Fibroblast of skin of left quadriceps (primary cell): ENCODE measurements at places on chromosomes 2 and 18.

DNA sequence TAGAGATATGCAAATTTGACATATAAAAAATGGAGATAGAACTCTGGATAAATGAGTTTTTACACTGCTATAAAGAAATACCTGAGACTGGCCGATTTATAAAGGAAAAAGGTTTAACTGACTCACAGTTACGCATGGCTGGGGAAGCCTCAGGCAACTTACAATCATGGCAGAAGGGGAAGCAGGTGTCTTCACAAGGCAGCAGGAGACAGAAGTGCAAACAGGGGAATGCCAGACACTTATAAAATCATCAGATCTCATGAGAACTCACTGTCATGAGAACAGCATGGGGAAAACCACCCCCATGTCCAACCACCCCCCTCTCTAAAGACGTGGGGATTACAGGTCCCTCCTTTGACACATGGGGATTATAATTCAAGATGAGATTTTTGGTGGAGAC lies 1540.2 kb upstream of the SLC39A10 start:
- no peak for DNase-seq

GRCh38 chr2:128534688-128535392 lies 216.2 kb upstream of the HS6ST1 start:
- no peak for DNase-seq

DNA sequence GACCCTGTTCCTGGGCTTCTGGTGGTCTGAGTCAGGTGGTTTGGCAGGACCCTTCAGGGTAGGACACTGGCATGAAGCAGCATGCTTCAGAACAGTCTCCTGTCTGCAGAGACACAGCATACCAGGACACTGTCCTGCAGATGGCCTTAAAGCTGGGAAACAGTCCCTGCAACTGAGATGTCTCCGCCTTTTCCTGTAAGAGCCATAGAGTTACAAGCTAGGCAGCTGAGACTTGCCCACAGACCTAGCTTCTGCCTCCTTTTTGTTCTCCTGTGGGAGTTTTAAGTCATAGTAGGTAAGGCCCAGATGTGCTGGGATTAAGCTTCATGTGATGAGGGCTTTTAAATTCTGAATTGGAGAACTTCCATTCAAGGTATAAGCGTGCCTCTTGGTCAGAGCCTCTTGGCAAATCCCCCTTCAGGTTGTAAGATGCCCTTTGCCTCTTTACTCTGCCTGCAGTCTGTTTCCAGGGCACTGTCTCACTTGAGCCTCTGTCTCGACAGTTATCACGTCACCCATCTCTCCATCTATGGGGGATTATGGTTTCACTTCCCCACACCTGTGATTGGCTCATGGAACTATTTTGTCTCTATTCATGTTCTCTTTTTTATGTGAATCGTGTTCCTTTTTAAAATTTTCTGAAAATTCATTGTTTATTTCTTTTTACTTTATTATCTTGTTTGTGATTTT lies 51.8 kb downstream of the COA5 start:
- DNase-seq: no peak

- DNase-seq: no peak
Observed at GRCh38 chr2:109419960-109420370, 193.8 kb downstream of the SEPTIN10 start.

DNA sequence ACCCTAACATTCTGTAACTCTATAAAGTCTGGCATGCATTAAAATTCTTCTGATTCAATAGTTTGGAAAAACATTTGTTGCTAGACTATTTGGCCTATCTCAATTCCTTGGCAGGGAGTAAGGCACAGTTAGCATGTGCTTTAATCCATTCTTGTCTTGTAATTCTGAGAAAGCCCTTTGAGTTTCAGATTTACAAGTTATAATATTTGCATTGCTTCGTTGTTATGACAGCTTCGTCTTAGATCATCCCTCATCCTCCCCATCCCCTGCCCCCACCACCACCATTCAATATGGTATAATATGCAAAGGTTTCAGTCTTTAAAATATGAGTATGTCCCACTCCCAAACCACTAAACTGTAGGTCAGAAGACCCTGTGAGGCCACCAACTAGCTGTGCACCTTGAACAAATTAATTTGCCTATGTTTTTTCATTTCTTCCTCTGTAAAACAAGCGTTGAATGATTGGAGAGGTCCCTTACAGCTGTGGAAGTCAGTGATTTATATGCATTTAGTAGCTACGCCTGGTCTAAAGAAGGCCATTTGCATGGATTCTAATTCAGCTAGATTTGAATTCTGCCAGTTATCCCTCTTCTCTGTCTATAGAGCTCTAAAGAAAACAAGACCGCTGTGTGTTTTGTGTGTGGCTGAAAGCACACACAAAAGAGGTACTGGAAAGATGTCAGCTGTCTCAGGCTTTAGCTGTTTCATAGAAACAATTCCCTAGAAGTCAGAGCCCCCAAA lies 591 bp downstream of the C2orf80 start:
- DNase-seq: no peak

DNA sequence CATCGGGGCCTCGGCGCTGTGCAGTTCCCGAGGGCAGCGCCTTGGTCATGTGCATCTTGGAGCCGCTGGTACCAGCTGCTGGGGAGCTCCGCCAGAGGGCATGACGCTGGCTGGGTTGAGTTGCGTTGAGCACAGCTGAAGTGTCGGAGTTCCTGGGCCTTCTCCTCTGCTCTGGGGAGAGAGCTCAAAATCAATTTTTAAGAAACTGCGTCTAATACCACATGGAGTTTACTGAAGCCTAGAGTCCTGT lies 48.7 kb downstream of the GREB1 start:
- no peak for DNase-seq

DNA sequence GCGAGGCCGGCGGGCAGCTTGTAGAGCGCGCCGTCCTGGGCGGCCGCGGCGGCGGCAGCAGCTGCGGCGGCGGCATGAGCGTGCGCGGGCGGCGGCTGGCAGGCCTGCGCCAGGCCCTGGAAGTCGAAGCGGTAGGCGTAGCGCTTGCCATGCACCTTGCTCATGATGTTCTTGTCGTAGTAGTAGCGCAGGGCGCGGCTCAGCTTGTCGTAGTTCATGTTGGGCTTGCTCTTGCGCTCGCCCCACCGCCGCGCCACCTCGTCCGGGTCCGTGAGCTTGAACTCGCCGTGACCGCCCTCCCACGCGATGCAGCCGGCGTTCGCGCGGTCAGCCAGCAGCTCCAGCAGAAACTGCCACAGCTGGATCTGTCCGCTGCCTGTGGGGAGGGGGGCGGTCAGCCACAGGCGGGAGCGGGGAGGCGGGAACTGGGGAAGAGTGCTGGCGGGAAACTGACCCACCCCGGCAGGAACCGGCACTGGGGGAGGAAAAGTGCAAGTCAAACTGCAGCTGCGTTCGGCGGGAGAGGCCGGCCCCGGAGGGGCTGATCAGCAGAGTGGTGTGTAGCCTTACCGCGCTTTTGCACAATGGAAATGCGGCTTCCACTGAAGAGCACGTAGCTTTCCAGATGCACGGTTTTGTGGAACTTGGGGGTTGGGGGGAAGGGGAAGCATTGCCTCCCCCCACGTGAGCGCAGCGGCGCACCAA lies 3.0 kb downstream of the FEV start:
- no peak for DNase-seq

DNA sequence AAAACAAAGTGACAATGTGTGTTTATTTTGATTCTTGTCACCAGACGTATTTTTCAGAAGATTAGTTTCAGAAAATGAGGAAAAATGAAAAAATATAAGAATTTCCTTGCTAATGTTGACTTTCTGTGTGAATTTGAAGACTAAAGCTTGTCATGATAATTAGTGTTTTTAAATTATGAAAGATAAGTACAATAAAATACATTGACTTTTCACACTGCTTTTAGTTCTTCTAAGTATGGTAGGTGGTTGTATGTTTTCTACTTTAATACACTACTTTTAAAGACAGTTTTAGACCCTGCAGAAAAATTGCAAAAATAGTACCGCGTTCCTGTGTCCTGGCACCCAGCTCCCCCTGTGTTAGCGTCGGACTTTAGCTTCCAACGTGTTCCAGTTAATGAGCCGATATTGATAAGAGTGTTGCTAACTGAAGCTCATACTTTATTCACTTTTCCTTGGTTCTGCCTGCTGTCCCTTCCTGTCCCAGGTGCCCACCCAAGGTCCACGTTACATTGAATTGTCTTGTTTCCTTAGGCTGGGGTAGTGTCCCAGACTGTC lies 695 bp downstream of the RBFA start:
- no peak for DNase-seq

GRCh38 chr18:79616651-79617510 lies 62.7 kb upstream of the CTDP1 start:
- DNase-seq: no peak

- DNase-seq: no peak
Observed at GRCh38 chr2:200781616-200782015, 30.1 kb upstream of the BZW1 start.
